ENCODE measurements at places on chromosomes 16 and 17. TPM values are rescaled to one million over a fixed set of nuclear protein-coding genes. Genes with fewer than 3 reads are reported as not detected.

DNA sequence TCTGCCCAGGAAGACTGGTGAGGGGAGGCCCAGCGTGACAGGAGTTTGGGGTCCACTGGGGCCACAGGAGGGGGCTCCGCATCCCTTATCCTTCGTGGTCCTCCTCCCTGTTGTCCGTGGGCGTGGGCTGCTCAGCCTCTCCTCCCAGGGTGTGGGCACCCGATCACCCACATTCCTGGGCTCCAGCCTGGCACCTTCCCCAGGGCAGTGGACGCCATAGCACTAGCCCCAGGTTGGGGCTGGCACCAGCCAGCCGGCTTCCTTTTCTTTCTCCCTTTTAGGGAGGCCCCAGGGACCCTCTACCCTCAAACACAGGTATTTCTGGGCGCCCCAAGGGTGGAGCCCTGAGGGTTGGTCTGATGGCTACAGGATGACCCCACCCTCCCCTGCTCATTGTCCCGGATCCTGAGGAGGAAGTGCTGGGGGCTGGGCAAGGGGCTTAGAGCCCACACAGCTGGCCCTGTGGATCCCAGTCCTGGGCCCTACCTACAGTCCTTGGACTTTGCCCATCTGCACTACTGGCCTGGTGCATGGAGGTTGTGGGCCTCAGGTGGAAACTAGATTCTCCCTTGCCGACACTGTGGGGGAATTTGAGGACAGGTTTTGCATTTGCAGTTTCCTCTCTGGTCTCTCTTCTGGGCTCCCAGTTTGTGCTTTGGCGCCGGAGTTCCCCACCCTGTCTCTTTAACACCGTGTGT is 1.1 kb downstream of the KIF1C start:
- no peak for DNase-seq

PRAC2 gene
- not detected for total RNA-seq

ZPBP2 gene
- not detected for total RNA-seq

CEP295NL gene
- 0.21 TPM for total RNA-seq

DNA sequence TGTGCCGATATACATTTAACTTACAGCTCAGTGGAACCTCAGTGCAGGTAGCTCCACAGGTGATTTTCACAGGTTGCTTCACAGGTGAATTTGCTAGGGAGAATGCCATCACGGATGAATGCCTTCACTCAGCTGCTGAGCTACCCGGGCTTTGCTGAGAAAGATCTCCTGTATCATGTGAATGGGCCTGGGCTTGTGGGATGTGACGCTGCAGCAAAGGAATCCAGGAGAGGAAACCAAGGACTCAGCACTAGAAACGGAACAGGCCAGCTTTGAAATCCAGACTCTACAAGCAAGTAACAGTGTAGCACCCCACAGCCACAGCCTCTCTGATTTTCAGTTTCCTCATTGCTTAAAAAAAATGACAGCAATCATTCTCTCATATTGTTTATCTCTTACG is 271.4 kb upstream of the MAF start:
- no peak for DNase-seq

- no peak for DNase-seq
Measured at GRCh38 chr17:43931062-43931571, 11.2 kb downstream of the PPY start.

GINS2 gene
- 8.9 TPM for total RNA-seq

GRCh38 chr16:78129349-78129748 is 29.9 kb downstream of the WWOX start:
- no peak for DNase-seq

DNA sequence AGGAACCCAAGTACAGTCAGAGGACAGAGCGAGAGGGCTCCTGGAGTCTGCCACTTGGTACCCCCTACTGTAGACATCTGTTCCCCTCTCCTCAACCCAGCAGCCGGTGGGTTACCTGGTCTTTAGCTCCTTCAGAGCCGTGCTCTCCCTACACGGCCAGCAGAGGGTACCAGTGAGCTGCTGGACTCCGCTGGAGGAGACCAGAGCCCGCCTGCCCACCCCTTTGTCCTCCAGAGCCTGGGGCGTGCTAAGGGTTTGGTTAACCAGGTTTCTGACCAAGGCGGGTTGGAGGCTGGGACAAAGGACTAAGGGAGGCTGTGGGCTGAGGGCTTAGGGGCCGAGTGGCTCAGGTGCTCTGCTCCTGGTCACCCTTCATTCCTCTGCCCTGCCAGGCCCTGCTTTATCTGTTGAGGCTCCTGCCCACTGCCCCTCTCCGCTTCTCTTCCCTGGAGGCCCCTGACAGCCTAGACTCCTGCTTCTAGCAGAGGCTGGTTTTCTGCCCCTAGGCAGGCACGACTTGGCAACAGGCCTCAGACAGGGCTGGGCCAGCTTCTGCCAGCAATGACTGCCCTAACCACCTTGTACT is 2.7 kb upstream of the HSD11B2 start:
- peak; percentile 75 for DNase-seq

TMEM132E gene
- 0.46 TPM for total RNA-seq

HSD11B2 gene
- 0.36 TPM for total RNA-seq

Measured in cardiac muscle cell (in vitro differentiated cells and primary cell).